Hypothalamus (tissue), 51 donors: ENCODE measurements at places on chromosomes 7 and 10.

DNA sequence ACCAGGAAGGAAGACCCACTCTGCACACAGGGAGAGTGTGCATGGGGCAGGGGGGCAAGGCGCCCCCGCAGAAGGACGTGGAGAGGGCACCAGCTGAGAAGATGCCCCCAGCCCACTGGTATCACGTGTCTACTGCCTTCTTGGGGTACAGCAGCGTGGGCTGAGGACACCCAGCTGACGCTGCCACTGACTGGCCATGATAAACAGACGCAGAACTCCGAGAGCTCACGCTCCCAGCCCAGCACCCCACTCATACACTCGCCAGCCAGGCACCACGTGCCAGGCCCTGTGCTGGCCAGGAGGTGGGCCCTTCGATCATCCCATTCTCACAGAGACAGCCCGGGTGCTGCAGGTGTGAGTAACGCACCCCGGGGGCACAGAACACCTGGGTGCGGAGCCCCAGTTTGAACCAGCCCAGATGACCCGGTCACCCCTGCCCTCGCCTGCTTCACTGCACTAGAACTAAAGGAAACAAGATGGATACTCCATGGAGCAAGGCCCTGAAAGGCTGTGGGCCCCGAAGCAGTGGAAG is 199.8 kb downstream of the MAD1L1 start:
- DNase-seq, result no peak

- DNase-seq, result no peak
Observed at GRCh38 chr10:27801171-27801785, 55.7 kb upstream of the MKX start.

DNA sequence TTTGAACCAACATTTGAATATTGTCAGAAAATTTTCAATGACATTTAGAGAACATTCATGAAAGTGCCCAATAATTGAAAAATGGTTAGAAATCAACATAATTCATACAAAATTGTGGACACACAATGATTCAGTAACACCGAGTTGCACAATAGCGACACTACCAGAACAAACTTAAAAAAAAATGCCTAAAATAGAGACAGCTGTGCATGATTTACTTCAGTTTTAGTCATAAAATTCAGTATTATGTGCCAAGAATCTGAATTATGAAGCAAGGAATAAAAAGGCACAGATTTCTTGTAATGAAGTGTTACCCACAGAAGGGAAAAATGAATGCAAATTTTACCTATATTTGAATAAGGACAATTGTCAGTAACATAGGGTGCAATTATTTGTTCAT is 396.0 kb downstream of the SEMA3D start:
- no peak for DNase-seq

- no peak for DNase-seq
Observed at GRCh38 chr7:27139334-27140125, 4.0 kb downstream of the HOXA5 start.

DNA sequence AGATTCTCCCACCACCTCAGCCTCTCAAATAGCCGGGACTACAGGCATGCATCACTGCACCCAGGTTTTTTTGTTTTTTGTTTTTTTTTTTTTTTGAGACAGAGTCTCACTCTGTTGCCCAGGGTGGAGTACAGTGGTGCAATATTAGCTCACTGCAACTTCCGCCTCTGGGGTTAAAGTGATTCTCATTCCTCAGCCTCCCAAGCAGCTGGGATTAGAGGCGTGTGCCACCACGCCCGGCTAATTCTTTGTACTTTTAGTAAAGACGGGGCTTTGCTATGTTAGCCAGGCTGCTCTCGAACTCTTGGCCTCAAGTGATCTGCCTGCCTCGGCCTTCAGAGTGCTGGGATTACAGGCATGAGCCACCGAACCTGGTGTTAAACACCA is 107.5 kb upstream of the KIF5B start:
- no peak for DNase-seq

DNA sequence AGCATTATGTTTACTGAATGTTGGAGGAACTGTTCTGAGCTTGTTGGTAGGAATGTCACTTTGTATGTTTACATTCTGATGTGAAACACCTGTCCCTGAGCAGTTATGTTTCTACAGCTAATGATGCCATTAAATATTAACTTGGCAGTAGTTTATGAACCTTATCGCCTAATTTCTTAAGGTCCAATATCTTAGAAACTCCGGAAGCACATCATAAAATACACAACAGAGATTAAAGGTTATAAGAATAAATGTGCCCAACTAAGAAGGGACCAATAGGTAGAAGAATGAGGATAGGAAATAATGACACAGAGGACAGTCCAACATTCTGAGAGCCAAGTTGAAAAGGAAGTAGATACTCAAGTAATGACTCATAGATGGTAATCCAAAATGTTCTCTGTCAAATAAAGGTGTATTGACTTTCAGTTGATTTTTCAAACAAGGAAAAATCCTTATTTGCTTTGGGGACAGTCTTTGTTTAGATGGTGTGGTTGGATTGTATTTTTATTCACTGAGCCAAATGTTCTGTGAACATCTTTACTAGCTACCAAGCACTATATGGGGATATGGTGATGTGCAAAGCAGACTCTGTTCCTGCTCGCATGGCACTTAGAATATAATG is 31.9 kb downstream of the LCOR start:
- no peak for DNase-seq

- no peak for DNase-seq
Observed at GRCh38 chr10:121087129-121087528, 236.0 kb downstream of the WDR11 start.

DNA sequence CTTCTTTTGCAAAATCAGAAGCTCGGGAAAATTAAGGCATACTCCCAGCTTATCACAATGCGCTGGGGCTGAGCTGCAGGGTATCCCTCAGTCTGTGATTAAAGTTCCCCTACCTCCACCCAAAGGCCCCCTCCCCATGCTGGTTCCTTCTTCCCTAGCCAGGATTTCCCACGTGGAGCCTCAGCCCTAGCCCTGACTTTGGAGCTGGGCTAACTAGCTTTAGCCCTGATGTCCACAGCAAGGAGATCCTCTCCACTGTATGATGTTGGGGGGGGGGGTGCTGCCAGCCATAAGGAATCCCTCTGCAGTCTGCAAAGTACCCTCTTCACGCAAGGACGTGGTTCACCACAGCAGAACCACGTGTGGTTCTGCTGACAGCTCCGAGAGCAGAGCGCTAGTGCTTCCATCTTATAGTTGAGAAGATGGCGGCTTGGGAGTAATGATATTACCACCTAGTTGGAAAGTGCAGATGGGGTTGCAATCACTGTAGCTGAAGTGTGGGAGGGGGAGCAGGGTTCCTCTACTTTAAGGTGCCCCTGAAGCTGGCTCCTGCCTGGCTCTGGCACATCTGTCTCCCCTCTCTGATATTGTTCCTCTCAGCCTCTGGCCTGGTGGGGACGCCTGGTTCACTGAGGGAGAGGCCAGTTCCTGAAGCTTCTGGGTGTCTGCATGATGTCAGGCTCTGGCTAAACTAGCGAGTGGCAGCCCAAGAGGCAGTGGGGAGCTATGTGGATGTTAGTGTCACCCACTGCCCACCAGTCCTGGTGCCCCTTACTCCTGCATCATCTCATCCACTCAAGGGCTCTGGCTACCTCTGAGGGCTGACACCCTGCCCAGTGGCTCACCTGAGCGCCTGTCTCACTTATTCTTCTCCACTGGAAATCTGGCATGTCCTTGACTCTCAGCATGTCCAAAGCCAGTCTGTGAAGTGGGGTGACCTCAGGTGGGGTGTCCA is 270.7 kb downstream of the RPS24 start:
- DNase-seq, result no peak

- no peak for DNase-seq
Observed at GRCh38 chr7:43492896-43493295, 90.0 kb upstream of the STK17A start.

DNA sequence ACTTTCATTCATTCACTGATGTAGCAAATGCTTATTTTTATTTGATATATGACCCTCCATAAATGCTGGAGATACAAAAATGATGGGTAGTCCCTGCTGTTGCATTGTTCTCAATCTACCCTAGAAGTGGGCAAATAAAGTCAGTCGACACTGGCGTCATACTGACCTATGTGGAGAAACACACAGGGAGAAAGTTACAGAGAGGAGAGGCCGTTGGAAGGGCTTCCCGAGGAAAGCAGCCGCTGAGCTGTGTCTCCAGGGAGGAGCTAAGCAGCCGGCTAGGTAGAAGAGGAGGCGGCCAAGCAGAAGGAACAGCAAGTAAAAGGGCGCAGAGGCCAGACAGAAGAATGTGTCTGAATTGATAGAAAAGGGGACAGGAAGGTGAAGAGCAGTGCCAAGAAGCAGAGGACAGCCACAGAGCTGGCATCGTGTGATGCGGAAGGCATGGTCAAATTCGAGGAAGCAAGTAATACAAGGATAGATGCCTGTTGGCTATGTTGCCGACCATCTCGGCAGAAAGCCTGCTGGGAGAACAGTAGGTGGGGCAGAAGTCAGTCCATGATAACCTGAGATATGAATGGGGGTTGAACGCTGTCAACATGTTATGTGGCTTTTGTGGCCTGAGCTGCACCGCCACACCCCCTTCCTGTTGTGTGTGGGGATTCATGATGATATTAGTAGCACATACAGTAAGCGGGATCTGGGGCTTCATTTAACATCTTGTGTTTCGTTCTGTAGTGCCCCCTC is 25.9 kb downstream of the ST8SIA6 start:
- DNase-seq, result no peak

GRCh38 chr7:91043924-91044645 is 220.1 kb upstream of the FZD1 start:
- DNase-seq, result no peak

- DNase-seq, result no peak
Observed at GRCh38 chr10:56181607-56182006, 179.5 kb downstream of the ZWINT start.

GRCh38 chr10:31017534-31018355 is 13.9 kb downstream of the ZNF438 start:
- no peak for DNase-seq

DNA sequence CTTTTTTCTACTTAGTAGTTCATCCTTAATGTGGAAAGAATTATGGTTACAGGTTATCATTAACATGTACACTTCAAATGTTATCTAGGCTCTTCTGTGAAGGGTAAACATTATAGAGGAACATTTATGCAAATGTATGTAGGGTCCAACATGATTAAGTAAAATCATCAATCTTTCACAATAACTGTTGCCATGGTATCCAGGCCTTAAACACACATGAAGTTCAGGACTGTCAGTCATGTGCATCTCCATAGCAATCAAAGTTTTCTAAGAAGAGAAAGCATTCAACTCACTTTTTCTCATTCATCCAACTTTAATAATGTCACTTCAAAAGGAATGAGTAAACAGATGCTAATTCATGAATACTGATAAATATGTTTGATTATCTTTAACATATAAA is 83.6 kb downstream of the DNAJC1 start:
- DNase-seq, result no peak

- DNase-seq, result no peak
Observed at GRCh38 chr10:81576336-81576735, 298.7 kb upstream of the NRG3 start.

GRCh38 chr7:36509962-36510361 is 120.3 kb downstream of the ANLN start:
- no peak for DNase-seq

DNA sequence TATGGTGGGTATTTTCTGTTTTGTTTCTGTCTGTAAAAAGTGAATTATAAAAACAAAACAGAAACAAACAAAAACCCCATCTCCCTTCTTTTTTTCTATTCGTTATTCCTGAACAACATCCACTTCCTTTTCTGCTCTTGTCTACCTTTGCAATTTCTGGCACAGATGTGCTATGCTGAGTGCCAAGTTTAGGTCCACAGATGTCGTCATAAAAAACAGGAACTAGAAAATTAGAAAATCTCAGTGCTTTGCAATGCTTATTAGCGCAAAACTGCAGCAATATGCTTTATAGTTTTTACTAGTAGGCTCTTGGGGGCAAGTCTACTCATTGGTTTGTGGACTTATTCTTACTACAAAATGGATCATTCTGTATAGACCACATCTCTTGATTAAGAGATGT is 94.2 kb upstream of the PRKCQ start:
- DNase-seq, result no peak

- no peak for DNase-seq
Observed at GRCh38 chr7:13778967-13779366, 210.5 kb downstream of the ETV1 start.
